ENCODE measurements at places on chromosomes 2 and 18. TPM values are rescaled to one million over a fixed set of nuclear protein-coding genes. Genes with fewer than 3 reads are reported as not detected.

The RASGRP3 gene
- 7.4 TPM for total RNA-seq

The CABYR gene
- total RNA-seq: 3.0 TPM

The DSEL gene
- 12.7 TPM for total RNA-seq

The BCS1L gene
- total RNA-seq: 36.4 TPM
